ENCODE measurements at places on chromosomes 2 and 18. TPM values are rescaled to one million over a fixed set of nuclear protein-coding genes. Genes with fewer than 3 reads are reported as not detected.

IL37 gene
- not detected for total RNA-seq

ASPRV1 gene
- 0.26 TPM for total RNA-seq

HJURP gene
- 8.4 TPM for total RNA-seq

PJVK gene
- 2.9 TPM for total RNA-seq

SLC9A4 gene
- not detected for total RNA-seq

THSD7B gene
- 0.13 TPM for total RNA-seq

TTC27 gene
- 5.7 TPM for total RNA-seq

QPCT gene
- 24.2 TPM for total RNA-seq

KATNAL2 gene
- total RNA-seq, result 0.65 TPM

RGPD4 gene
- total RNA-seq, result not detected

SULT1C4 gene
- total RNA-seq, result 2.1 TPM

PARD6G gene
- 5.9 TPM for total RNA-seq

SPP2 gene
- not detected for total RNA-seq

LOXL3 gene
- 18.6 TPM for total RNA-seq

SCN3A gene
- not detected for total RNA-seq

TBC1D8 gene
- 5.0 TPM for total RNA-seq

IMMT gene
- 75.6 TPM for total RNA-seq

PIGN gene
- 14.2 TPM for total RNA-seq

HOXD13 gene
- total RNA-seq, result not detected

NYAP2 gene
- under 0.01 TPM for total RNA-seq

TMEM37 gene
- 9.8 TPM for total RNA-seq

CCDC85A gene
- not detected for total RNA-seq

MC5R gene
- total RNA-seq, result not detected

DNER gene
- total RNA-seq, result 4.8 TPM

CRYBA2 gene
- total RNA-seq, result not detected

UCN gene
- total RNA-seq, result 1.0 TPM

EEF1B2 gene
- total RNA-seq, result 462 TPM

CHRNG gene
- 3.3 TPM for total RNA-seq

MC2R gene
- not detected for total RNA-seq

HRH4 gene
- not detected for total RNA-seq

NT5DC4 gene
- total RNA-seq, result not detected

ANO7 gene
- 1.4 TPM for total RNA-seq

MOGAT1 gene
- total RNA-seq, result not detected

TEX44 gene
- not detected for total RNA-seq

RPS27A gene
- total RNA-seq, result 2,062 TPM

DSG2 gene
- 28.7 TPM for total RNA-seq

CNRIP1 gene
- total RNA-seq, result 39.2 TPM

RESP18 gene
- total RNA-seq, result not detected

WDR54 gene
- 88.8 TPM for total RNA-seq

NT5C1B gene
- not detected for total RNA-seq

UPP2 gene
- not detected for total RNA-seq

Measured in epithelial cell of alveolus of lung (primary cell).